Stimulated activated CD8-positive, alpha-beta memory T cell treated with anti-CD3 and anti-CD28 coated beads, Interleukin-2, amount 100 ng/mL, for 48 hours (primary cell): ENCODE measurements at places on chromosomes 1 and 21.

GRCh38 chr1:245651093-245651492 lies 496.3 kb downstream of the KIF26B start:
- DNase-seq = no peak

DNA sequence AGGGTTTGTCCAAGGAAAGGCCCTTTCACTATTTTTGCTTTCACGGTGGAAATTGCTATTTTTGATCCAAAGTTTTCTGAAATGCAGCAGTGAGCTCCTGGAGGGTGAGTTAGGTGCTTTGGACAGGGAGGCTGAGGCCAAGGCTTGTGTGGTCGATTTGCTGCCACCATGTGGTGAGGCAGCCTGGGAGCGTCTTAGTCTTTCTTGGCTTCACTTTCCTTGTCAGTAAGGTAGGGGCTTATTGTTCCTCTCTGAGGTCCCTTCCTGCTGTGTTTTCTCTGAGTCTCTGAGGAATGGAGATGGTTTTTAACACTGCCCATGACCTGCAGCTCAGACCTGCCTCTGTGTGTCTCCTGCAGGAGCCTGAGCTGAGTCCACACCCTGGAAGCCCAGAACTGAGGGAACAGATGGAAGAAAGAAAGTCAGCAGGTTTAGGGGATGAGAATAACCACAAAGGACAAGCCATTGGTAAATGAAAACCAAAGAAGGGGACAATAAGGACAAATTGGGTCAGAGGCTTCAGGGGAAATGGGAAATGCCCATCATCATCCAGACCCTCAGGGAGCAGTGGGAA lies 20.1 kb upstream of the S100A10 start:
- no peak for DNase-seq

DNA sequence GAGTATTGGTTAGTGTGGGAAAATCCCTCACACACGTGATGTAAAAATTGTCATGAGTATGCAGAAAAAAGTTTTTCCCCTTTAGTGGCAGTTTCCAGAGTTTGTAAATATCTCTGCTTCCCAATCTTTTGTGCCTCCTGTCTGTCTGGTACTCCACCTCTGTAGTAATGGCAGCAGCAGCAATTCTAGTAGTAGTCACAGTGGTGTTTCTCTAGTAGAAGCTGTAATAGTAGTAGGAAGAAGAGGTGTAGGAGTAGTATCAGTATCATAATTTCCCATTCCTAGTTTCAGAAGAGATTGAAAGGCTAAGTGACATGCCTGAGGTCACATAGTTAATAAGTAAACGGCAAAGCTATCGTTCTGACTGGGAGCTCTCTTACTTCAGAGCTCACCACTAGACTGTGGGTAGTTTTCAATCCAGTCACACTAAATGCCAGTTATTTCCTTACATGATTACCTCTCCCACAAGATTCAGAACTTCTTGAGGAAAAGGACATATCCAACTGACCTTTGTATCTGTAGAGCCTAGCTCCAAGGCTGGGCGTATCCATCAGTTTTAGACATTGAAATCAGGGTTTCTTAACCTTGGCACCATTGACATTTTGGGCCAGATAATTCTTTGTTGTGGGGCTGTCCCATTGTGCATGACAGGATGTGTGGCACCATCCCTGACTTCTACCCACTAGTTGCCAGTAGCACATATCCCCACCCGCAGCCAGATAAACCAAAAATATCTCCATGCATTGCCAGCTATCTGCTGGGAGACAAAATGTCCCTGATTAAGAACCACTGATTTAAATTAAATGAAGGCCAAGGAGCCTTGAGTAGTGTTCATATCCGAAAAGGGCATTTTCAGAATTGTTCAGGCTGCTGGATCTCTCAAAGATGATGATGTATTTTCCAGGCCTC lies 135.9 kb downstream of the FGGY start:
- DNase-seq = no peak

DNA sequence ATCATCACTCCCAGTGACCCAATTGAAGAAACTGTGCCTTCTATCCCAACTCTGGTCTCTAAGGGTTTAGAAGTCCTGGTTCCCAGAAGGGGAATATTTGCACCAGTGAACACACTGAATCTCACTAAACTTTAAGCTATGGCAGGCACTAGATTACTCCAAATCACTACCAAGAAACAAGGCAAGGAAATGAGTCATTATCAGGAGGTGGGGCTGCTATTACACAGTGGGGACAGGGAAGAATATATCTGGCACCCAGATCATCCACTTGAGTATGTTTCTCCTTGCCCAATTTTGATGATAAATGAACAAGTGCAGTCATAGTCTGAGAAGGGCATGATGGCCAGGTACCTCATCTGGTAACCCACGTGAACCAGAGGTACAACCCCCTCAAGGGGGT lies 7.0 kb downstream of the MRPL9 start:
- DNase-seq = no peak

DNA sequence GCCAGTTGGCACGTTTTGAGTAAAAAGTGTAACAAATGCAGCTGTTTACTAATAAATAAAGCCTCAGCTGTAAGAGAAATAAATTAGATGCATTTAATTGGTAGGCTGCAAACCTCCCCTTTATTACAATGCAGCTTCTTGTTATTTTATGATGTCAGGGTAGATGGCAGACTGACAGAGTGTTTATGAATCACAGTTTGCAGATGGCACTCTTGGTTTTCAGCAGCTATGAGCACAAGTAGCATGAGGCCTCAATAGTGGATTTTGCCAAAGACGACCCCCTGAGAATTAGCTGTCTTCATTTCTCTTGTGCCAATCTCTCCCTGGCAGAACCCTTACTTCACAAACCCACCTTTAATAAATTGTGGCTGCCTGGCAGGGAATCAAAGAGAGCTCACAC lies 161.2 kb upstream of the C1orf87 start:
- DNase-seq = no peak
